G401 (cell line): ENCODE measurements at places on chromosomes 16 and 17.

- no peak for DNase-seq
Measured at GRCh38 chr16:11560701-11561453, 25.8 kb downstream of the LITAF start.

DNA sequence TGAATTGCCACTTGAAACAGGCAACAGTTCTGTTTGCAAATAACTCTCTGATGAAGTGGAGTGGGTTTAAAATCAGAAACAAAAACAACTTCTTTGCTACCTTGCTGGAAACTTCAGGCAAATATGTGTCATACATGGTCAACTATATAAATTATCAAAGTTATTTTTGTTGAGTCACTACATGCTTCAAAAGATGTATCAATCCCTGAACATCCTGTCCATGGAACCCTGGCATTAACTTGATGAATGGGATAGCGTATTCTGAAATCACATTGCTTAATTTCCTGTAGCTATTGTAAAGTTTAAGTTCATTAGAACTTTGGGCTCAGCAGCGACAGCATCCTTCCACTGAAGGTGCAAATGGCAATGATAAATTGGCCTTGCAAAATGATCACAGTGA lies 213.6 kb upstream of the MAF start:
- DNase-seq, result no peak

- no peak for DNase-seq
Measured at GRCh38 chr17:9702482-9702881, 57.2 kb downstream of the USP43 start.

- no peak for DNase-seq
Measured at GRCh38 chr16:67345401-67345800, 18.8 kb downstream of the LRRC36 start.

DNA sequence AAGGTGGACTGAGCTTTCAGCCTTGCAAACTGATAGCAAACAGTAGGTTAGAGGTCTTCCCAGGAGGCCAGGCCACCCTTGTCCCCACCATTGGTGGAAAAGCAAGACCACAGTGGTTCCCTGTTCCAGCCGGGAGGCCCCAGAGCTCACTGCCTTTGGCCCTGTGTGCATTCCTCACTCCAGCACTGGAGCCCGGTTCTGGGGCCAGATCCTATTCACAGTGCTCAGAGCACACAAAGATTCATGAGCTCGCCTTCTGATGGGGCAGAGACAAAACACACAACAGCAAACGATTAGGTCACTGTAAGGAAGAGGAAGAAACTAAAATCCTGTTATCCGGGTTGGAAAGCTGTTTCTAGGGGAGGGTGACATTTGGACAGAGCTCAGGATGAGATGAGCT lies 5.6 kb upstream of the PGS1 start:
- DNase-seq, result no peak

GRCh38 chr17:55144518-55144917 lies 120.2 kb upstream of the HLF start:
- DNase-seq, result peak; percentile 31
